ENCODE measurements at places on chromosomes 1 and 21.

GRCh38 chr1:118262865-118263264 lies 77.8 kb upstream of the SPAG17 start:
- DNase-seq: no peak

DNA sequence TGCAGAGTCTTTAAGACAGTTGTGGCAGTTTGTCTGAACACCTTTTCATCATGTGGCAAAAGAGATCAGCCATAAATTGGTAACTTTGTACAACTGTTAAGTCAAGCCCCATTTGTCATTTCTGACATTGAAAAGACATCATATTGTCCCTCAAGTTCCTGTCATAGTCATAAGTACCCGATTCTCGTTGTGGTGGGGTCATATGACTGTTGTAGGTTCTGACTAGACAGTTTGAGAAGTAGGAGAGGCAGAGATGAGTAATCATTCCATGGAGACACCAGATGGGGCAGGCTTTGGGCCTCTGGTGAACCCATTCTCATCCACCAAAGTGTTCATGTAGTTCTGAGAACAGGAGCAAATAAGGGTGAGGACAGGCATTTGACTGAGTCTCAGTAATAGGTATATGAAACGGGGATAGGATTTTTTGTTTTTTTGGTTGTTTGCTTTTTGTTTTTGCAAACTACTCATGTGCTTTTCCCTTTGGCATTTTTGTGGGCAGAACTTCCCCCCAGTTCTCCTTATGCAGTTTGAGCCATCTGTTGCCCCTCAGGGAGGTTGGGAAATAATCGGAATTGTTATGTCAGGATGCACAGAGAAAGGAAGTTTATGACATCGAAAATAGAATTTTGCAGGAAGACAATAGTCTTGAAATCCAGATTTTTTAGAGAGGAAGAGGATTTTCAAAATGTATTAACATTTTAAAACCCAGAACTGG lies 86.9 kb upstream of the KCNE2 start:
- no peak for DNase-seq

- DNase-seq: no peak
Measured at GRCh38 chr1:58116284-58116683, 430.2 kb downstream of the OMA1 start.

GRCh38 chr1:10726355-10726754 lies 70.1 kb downstream of the CASZ1 start:
- DNase-seq: no peak

DNA sequence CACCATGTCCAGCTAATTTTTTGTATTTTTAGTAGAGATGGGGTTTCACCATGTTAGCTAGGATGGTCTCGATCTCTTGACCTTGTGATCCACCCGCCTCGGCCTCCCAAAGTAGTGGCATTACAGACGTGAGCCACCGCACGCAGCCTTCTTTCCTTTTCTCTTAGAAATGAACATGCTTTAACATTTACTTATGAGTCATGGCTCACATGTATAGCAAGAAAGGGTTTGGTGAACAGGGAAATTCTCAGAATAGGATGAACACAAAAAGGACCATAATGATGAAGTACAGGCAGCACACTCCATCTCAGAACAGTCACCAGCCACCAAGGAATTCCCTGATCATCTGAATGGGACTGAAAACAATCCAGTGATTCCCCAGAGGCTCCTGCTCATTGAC lies 9.4 kb upstream of the VAMP4 start:
- DNase-seq: no peak

DNA sequence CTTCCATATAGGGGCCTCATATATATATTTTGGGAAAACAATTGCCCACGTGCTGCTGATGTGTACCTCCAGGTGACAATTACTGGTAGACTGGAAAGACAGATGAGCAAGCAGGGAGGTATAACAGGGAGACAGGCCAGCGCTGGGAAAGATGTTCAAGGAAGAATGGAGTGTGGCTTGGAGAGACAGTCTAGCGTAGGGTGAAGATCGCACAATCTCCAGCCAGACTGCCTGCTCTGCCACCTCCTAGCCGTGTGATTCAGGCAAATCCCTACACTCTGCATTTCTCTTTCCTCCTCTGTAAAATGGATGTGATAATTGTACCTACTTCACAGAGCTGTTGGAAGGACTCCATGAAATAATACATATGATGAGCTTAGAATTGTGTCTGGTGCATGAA lies 66.1 kb downstream of the TMCO4 start:
- DNase-seq: no peak

DNA sequence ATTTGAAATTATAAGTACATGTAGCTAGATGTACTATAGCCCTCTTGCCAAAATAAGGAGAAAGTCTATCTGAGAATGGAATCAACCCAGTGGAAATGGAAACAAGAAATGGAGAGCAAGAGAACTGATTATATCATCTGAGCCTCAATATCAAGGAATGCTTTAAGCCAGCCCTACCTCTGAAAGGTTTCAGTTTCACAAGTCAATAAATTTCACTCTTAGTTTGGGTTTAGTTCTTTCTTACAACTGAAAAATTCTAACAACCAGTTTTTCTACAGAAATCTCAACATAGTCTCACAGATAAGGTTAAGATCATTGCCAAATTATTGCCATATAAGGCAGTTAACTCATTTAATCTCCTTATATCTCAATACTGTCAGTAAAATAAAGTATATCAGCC lies 80.0 kb downstream of the EPS15 start:
- no peak for DNase-seq

- no peak for DNase-seq
Measured at GRCh38 chr1:239387304-239388158, 1.2 kb downstream of the CHRM3 start.

DNA sequence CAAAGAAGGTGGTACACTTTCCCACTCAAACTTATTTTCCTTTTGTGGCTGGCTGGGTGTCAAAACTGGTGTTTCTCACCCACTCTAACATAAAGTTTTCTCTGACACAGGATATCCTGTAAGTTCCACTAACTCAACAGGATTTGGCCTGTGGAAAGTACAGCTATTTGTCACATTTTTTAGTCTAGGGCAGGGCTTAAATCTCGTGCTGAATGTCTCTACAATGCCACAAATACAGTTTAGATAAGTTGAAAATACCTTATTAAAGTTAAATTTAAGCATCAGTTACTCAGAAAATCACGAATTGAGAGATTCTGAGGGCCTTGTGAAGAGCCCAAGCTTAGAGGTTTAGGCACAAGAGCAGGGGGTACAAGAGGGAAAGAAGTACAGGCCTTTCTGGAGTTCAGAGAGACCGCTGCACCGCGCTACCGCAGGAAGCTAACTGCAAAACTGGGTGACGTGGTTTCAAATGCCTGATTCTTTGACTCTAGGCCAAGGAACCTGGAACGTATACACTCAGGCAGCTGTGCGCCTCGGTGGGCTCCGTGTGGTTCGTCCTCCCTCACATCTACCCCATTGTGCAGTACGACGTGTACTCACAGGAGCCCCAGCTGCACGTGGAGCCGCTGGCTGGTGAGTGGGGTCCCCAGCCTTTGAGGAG lies 23.4 kb upstream of the PWP2 start:
- no peak for DNase-seq

- DNase-seq: no peak
Measured at GRCh38 chr21:38494251-38494642, 4.0 kb downstream of the ERG start.

DNA sequence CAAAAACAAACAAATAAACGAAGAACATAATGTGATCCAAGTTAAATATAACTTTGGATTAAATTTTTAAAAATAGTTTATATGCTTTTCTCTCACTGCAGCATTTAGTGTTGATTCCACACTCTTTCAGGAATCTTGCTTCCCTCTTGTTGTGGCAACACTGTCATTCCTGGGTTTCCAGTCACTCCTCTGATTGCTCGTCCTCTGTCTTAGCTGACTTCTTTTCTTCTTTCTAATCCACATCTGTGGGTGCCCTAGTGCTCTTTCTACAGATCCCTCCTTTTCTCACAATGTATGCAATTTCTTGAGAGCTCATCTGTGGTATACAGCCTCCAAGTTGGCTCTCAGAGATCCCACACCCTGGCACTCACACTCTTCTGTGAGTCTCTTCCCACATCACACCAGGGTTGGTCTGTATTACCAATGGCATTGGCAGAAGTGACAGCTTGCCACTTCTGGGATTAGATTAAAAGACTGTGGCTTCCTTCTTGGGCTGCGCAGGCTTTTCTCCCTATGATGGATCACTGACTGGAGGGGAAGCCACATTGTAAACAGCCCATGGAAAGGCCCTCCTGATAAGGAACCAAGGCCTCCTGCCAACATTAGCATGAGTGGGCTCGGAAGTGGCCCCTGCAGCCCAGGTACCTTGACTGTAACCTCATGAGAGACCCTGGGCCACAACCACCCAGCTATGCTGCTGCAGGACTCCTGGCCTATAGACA lies 11.5 kb upstream of the MYOC start:
- DNase-seq: no peak

GRCh38 chr1:203655671-203656070 lies 29.0 kb downstream of the ATP2B4 start:
- DNase-seq: no peak

DNA sequence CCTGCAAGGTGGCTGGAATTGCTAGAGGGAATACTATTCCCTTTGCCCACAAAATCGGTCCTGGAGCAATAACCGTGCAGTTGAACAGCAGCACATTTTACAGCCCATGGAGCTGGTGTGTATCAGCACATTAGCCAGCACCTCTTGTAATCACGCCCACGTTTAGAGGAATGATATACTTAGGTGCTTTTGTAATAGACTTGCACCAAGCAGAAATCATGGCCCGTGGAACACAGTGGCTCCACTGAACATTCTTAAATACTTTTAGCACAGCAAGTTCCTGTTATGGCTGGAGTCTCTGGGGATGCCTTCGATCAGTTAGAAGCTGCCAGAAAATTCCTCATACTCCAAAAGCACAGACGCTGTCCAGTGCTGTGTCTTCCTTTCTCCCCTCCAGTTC lies 218.1 kb upstream of the FAM78B start:
- DNase-seq: no peak

GRCh38 chr1:70906800-70907199 lies 140.8 kb downstream of the PTGER3 start:
- DNase-seq: no peak

DNA sequence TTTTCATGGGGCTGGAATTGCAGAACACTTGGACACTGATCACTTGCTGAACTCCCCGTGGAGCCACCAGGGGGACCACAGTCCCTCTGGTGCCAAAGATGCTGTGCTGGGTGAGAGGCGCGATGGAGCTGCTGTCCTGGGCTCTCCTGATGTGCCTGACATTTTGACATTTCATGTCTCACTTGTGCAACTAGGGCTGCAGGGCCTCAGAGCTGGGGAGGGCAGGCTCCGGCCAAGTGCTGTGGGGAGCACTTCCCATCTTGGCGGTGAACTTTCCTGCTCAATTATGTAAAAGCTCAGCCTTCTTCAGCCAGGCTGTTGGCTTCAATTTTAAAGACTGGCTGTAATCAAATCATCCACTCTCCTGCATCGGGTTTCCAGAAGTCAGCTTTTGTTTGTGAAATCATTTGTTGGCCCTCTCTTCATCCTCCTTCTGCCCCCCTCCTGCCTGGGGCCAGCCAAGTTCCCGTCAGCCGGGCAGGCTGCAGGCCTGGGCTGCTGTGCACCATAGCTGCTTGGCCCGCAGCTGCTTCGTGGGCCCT lies 36.8 kb downstream of the KCNAB2 start:
- no peak for DNase-seq

DNA sequence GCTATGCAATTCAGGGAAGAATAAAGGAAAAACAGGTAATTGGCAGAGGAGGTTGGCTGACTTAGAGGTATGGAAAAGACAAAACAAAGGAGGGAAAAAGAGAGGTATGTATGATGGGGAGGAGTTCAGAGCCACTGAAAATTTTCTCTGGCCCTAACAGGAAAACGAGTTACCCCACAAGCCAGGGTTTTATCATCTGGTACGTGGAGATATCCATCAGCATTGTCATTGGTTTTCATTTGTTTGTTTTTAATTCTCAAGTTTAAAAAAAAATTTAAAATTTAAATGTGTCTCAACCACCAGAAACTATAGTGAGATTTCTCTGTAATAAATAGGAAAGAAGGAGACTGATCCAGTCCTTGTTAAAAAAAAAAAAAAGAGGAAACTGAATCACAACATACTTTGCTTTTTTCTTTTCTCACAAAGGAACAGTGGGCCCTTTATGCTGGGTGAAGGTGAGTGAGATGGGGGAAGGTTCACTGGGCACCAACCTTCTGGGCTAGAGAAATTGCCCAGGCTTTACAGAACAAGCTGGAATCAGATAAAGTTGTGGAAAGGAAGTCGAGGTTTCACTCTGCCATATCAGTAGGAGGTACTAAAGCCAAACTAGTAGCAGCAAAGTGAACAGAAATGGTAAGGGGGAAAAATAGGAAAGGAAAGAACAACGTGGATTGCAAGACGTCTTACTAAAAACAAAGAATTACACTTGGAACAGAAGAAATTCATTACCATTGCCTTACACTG lies 2.7 kb downstream of the IFNAR2 start:
- DNase-seq: no peak

- no peak for DNase-seq
Measured at GRCh38 chr1:247474367-247474766, 16.5 kb upstream of the OR2B11 start.

DNA sequence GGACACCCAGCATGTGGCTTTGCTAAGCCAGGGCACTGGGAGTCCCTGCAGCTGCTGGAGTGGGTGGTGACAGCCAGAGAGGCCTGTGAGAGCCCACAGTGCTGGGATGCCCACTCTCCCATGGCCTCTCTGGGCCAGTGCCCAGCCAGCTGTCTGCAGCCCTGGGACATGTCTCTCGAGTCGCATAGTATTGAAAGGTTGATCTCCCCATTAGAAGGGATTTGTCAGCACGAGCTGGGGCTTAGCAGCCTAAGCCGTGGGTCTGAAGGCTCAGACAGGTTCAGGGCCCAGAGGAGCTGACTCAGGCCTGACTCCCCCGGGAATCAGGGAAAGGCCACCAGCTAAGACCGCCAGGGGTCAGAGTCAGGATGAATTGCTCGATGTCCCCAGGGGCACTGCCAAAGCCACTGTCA lies 53.5 kb downstream of the FOXD2 start:
- DNase-seq: no peak

DNA sequence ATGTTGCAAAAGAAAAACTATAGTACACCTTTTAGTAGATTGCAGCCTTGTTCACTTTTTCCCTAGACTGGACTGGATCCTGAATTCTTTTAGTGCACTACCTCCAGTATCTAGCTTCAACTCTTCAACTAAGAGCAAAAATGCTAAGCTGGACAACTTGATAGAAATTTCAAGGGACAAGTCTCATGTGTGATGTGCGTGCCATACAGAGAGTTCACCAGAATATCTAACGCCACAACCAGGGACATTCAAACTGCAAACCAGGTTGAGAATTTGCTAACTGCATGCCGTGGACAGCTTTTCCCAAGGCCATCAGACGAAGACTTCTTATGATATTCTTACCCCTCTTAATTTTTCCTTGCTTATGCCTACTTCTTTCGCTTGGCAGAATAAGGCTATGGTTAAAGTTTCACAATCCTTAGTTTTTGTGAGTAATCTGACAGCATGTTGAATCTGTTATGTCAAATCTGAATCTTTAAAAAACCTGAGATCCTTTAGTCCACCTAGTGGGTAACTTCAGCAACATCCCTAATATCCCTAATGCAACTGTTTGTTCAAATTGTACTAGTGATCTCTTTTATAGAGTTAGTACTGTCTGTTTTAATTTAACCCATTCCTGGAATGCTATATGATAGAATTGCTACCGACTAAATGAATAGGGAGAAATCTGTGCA lies 66.4 kb downstream of the DDAH1 start:
- DNase-seq: no peak

Measured in C1 segment of cervical spinal cord (tissue), 14 donors.